Hematopoietic multipotent progenitor cell treated with erythropoietin and hydrocortisone succinate and interleukin-3 and kit ligand, for 4 days (in vitro differentiated cells): ENCODE measurements at places on chromosomes 7 and 10.

GRCh38 chr7:1229956-1230355, 2.7 kb upstream of the UNCX start:
- DNase-seq = no peak

- no peak for DNase-seq
Measured at GRCh38 chr10:112382515-112383235, 8.8 kb downstream of the ACSL5 start.

DNA sequence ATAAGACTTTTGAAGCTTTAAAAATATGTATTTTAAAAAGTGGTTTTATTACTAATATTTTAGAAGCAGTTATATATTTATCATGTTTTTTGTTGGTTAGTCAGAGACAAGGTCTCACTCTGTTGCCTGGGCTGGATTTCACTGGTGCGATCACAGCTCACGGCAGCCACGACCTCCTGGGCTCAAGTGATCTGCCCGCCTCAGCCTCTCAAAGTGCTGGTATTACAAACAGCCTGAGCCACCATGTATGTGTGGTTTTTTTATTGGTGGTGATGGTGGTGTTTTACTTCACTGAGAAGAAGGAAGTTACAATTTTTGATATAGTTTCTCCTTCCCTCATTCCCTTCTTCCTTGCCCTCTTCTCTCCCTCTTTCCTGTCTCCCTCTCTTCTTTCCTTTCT, 13.4 kb downstream of the NHLRC2 start:
- DNase-seq = no peak

GRCh38 chr10:121127151-121127906, 276.2 kb downstream of the WDR11 start:
- no peak for DNase-seq

GRCh38 chr7:95330204-95330960, 6.0 kb upstream of the PON1 start:
- peak; percentile 62 for DNase-seq

DNA sequence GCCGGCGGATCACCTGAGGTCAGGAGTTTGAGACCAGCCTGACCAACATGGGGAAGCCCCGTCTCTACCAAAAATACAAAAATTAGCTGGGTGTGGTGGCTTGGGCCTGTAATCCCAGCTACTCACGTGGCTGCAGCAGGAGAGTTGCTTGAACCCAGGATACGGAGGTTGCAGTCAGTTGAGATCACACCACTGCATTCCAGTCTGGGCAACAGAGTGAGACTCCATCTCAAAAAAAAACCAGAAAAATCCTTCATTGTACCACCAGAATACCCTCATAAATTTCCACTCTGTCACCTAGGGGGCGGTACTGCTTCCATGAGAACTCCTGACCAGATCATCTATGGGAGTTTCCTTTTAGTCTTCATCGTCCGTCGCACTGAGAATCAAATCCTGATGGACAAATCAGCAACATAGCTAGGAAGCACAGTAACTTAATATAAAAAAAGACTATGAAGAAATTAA, 225.8 kb upstream of the KLF14 start:
- peak; percentile 63 for DNase-seq

DNA sequence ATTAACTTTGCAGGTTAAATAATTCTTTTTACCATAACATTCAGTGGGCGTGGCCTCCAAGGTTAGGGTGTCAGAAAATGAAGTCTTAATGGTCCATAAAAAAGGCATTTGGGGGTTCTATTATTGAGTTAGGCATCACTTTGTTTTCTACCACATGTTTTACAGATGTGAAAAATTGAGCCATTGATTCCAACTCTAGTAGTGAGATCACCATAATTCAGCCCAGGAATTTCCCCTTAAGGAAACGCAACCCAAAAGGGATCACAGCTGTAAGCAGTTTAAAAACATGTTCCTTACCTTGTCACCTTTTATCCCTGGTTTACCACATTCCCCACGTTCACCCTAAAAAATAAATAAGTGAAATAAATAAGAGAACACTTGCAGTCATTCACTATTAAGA, 24.9 kb downstream of the COL28A1 start:
- no peak for DNase-seq

DNA sequence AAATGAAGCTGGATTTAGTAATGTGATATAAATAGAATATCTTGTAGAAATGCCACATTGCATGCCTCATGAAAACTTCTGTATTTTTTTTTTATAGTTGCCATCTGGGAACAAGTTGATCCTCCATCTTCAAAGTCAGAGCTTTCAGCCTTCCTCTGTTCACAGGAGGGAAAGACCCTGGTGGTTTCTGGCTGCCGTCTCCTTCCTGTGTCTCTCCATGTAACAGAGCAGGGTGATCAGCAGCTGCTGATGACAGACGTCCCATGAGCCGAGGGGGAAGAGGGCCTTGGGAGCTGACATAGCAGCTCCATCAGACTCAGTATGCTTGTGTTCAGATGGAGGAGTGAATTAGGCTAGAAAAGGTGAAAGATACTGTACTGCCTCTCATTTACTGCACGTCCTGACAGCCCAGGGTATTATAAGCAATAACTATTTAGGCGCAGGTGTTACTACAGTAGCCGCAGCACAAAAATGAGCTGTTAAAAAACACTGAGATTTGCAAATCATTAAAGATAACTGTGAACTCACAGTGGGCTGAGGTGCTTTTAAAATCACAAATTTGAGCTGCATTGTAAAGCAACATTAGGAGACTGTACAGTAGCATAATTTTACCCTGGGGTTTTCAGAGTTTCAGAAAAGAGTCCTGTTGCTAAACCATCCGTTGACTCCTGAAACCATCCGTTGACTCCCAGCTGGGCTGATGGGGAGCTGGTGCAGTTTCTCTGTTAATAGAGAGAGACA, 103.3 kb downstream of the CFAP58 start:
- peak; percentile 11 for DNase-seq

DNA sequence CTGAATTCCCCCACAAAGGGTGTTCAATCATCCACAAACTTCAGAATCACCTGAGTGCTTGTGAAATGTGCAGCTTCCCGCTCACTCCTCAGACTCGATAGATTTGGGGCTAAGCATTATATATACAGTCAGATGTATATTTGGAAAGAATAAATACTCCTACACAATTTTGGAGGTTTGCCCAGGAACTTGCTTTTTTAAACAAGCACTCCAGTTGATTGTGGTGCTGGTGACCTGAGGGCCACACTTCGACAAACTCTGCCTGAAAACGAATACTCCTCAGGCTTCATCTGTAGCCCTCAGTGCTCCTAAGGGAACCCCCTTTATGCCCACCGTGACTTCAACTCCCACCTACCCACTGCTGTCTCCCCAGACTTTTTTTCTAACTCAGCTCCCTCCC, 211.6 kb downstream of the INHBA start:
- no peak for DNase-seq

- no peak for DNase-seq
Measured at GRCh38 chr10:100315615-100316014, 14.4 kb downstream of the PKD2L1 start.

GRCh38 chr10:12201543-12201942, 5.6 kb downstream of the CDC123 start:
- DNase-seq = no peak

- DNase-seq = no peak
Measured at GRCh38 chr7:139661043-139661440, 116.8 kb downstream of the HIPK2 start.

DNA sequence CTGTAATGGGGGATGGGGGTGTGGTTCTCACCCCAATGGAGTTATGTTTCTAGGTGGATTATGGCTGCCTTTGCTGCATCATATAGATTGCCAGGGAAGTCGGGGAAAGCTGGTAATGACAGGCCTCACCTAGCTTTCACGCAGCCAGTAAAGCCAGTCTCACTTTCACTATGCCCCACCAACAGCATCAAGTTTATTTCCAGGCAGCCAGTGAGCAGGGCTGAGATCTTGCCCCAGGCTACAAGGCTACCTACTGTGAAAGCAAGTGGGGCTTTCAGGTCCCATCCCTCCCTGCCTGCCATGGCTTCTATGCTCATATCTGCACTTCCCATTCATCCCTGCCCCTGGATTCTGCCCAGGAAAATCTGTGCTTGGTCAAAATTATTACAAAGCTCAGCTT, 61.7 kb upstream of the NXPH1 start:
- DNase-seq = no peak

- no peak for DNase-seq
Measured at GRCh38 chr10:98330987-98331386, 63.0 kb upstream of the LOXL4 start.

- DNase-seq = no peak
Measured at GRCh38 chr10:81915504-81915897, 40.5 kb downstream of the NRG3 start.

GRCh38 chr10:71795248-71795647, 21.9 kb upstream of the VSIR start:
- DNase-seq = peak; percentile 72

DNA sequence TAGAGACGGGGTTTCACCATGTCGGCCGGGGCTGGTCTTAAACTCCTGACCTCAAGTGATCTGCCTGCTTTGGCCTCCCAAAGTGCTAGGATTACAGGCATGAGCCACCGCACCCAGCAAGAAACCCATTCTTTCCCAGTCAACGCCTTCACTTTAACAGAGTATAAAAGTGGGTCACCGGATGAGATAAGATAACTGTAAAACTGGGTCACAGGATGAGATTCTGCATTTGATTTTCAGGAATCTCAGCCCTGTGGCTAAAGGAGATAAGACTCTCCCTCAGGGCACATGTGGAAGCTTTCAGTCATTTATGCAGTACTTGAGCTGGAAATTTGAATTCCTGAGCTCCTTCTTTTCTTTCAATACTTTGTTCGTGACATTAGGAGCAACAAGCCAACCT, 70.8 kb downstream of the LRRC17 start:
- no peak for DNase-seq

- DNase-seq = no peak
Measured at GRCh38 chr7:44114586-44115310, 8.6 kb downstream of the POLD2 start.

DNA sequence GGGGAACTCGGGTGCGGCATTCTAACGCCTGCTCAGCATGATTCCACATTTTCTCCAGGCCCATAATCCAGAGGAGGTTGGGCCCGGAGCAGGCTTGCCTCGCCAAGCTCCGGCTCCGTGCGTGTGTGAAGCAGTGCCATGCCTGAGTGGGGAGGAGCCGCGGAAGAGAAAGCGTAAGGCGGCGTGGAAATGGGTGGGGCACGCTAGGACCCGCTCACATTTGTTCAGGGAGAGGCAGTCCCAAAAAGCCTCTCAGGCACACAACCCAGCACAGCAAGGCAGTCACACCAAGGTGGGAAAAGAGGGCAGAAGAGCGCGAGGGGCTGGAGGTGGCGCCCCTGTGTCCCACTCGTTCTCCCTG, 695 bp upstream of the VDAC2 start:
- DNase-seq = peak; percentile 90

DNA sequence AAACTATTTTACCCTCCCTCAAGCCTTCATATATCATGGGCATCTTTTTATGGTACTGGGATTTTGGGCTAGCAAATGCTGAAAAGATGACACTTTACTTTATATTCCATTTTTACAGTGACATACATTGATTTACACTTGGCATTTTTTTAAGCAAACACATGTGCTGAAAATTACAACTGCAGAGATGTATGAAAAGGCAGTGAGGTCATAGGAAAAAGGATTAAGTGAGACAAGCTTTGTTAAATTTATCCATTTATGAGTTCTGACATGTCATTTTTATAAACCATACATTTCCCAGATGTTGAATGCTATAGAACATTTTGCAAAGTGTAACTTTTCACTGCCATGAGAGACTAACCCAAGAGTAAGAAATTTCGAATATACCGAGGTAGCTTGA, 68.8 kb upstream of the RSU1 start:
- no peak for DNase-seq

GRCh38 chr10:30189238-30189580, 129.8 kb upstream of the JCAD start:
- DNase-seq = no peak

DNA sequence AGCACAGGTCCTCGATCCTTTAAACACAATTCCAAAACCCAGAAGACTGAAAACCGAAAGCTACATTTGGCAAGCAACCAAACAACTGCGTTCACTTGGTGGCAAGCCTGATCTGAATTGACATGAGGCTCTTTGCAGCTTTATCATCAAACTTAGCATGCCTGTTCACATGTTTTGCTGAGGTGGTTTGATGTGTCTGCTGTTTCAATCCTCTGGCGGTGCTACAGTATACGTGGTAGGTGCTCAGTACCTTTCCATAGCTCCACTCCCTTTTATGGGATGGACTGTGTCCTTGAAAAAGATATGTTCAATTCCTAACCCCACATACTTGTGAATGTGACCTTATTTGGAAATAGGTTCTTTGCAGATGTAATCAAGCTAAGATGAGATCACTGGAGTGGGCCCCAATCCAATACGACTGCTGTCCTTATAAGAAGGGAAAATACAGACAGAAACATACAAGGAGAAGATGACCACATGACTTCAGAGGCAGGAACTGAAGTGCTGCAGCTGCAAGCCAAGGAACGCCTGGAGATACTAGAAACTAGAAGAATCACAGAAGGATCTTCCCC, 33.4 kb downstream of the CCDC6 start:
- peak; percentile 53 for DNase-seq

- no peak for DNase-seq
Measured at GRCh38 chr7:11166051-11166450, 192.4 kb downstream of the PHF14 start.

DNA sequence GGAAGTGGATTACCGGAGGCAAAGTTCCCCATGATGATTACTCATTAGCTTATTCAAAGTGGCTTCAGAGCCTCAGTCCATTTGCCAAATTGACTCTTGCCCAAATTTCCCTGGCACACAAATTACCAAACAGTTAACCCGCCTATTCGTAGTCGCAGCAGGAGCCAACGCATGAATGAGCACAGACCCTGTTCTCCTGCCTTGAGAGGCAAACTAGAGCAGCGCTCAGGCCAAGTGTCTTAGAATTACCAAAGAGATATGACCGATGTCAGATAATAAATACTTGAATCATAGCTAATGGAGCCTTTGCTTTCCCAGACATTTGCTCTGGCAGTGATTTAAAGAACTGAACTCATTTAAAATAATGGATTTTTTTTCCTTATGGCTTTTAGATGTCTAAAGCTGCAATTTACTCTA, 64.9 kb downstream of the CTTNBP2 start:
- DNase-seq = no peak

- peak; percentile 24 for DNase-seq
Measured at GRCh38 chr10:5940807-5941218, 36.5 kb downstream of the IL15RA start.

GRCh38 chr10:99431190-99431760, 851 bp upstream of the GOT1 start:
- peak; percentile 75 for DNase-seq

GRCh38 chr7:132351954-132352499, 224.2 kb downstream of the PLXNA4 start:
- DNase-seq = no peak

DNA sequence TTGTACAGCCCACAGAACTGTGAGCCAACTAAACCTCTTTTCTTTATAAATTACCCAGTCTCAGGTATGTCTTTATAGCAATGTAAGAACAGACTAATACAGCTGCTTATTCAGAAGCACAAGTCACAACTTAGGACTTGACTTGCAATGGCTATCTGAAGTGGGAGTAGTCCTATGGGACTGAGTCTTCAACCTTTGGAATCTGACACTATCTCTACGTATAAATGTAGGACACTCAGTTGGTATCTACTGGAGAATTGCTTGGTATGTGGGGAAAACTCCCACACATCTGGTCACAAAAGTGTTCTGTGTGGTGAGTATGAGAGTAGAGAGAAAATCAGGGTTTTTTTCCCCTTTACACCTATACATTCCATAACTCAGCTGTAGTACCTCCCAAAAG, 12.3 kb upstream of the PANK1 start:
- no peak for DNase-seq

GRCh38 chr7:141511676-141512396, 39.4 kb upstream of the AGK start:
- DNase-seq = no peak
